ENCODE measurements at places on chromosomes 11 and 22. TPM values are rescaled to one million over a fixed set of nuclear protein-coding genes. Genes with fewer than 3 reads are reported as not detected.

DNA sequence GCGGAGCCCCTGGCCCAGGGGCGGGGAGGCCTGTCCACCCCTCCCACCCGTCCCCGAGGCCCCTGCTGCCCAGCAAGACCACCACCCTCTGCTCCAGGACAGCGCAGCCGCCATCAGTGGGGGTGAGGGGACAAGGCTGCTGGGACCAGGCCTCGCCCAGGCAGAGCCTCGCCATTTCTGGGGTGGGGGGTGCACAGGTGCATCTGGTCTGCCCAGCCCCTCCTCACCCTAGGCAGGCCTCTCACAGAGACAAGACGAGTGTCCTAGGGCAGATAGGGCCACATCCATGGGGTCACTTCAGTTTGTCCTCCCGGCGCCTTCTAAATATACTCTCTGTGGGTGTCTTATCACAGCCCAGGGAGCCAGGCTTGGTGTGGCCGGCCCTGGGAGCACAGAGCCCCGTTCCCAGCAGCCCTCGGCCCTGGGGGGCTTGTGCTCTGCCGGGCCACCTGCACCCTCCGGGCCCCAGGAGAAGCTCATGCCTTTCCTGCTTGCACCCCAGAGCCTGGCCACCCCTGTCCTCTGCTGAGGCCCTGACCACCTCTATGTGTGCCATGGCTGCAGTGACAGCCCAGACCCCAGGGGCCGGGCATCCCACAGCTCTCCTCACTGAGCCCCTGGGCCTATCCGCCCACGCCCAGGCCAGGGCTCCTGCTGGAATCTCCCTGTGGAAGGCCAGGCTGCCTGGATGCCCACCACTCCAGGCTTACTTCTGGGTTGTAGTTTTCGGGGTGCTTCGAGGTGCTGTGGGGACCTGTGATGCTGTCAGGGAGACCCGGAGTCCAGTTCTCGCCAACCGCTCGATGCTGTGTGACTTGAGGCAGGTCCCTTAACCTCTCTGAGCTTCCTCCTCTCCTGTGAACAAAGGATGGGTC lies 70.8 kb downstream of the KCNQ1 start:
- peak; percentile 51 for DNase-seq

- DNase-seq = no peak
Measured at GRCh38 chr11:132692891-132693290, 839.4 kb downstream of the OPCML start.

DNA sequence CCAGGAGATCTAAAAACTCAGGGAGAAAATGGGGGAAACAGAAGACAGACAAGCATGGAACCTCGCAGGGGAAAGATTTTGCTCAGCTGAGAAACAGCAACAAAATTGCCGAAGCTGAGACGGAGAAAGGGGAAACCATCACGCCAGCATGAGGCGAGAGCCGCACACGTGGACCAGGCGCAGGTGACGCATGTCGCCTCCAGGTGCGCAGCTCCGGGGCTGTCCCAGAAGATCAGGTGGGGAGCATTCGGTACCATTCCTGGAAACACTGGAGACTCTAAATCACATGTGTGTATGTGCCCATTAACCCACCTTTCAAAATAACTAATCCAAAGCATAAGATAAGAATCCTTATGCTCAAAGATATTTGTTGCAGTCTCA lies 121.7 kb downstream of the BRD1 start:
- no peak for DNase-seq

The RRAS2 gene
- total RNA-seq = 33.1 TPM
